ENCODE measurements at places on chromosomes 7 and 10.

GRCh38 chr7:23759671-23760391, 49.8 kb downstream of the STK31 start:
- DNase-seq: no peak

- no peak for DNase-seq
These were observed 11.8 kb downstream of the FAS start for GRCh38 chr10:89002226-89002978.

- no peak for DNase-seq
These were observed 155.4 kb downstream of the DIP2C start for GRCh38 chr10:534047-534566.

- no peak for DNase-seq
These were observed 51.6 kb downstream of the NUDCD3 start for GRCh38 chr7:44438816-44439215.

DNA sequence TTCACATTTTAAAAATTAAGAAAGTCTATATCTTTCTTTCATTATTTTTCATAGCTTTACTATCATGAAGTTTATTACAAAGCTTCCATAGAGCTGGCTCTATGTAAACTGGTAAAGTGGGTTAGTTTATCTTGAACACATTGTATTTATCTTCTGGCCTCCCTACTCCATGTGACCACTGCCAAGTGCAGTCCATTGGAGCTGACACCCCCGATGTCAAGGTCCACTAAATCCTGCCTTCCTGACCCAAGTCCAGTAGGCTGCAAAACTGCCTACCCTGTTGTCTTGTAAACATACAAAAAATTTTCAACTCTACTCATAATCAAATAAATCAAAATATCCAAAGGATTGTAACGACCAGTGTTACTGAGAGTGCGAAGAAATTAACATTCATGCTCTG, 10.2 kb downstream of the DNAJC12 start:
- no peak for DNase-seq

DNA sequence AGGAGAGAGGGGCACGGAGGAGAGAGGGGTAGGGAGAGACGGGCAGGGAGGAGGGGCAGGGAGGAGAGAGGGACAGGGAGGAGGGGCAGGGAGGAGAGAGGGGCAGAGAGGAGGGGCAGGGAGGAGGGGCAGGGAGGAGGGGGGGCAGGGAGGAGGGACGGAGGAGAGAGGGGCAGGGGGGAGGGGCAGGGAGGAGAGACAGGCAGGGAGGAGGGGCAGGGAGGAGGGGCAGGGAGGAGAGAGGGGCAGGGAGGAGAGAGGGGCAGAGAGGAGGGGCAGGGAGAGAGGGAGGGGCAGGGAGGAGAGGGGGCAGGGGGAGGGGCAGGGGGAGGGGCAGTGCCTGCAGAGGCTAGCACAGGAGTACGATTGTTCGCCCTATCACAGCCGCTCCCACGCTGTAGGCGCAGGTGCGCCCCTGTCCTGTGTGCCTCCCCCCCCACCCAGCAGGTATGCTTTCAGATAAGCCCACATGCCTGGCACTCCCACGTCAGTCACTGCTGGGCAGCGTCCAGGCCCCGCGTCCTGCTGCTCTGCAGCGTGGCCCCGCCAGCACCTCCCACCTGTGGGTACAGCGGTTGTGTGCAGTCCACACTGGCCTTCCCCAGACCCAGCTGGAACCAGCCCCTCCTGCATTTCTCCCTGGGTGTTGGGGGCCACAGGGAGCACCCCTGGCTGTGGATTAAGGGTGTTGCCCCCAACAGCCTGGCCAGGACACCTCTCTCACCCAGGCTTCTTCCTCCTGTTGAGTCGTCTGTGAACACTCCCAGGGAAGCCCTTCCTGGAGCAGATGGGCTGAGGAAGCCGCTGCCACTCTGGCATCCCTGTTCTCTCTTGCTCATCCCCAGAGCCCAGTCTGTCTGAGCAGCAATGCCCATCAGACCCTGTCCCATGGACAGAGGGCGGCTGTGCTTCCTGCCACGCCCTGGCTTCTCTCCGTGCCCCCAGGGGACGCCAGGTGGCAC, 10.8 kb downstream of the NKX6-2 start:
- DNase-seq: no peak

- DNase-seq: no peak
These were observed 48.0 kb downstream of the CREB3L2 start for GRCh38 chr7:137953665-137954470.

DNA sequence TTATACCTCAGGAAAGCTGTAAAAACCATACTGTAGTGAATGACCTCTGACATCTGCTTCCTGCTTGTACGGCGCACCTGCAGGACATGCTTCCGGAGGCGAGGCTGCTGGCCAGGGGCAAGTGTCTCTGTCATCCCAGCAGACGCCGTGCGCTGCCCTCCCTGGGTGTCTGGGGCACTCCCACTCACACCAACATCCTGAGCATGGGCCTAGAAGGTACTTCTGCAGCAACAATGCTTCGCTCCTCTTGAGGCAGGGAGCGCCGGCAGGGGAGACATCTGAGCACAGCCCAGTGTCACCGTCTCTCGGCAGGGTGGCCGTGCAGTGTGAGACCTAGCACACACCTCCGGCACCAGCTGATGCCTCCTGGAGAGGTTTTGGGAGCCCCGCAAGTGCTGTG, 269.2 kb downstream of the MAD1L1 start:
- no peak for DNase-seq

DNA sequence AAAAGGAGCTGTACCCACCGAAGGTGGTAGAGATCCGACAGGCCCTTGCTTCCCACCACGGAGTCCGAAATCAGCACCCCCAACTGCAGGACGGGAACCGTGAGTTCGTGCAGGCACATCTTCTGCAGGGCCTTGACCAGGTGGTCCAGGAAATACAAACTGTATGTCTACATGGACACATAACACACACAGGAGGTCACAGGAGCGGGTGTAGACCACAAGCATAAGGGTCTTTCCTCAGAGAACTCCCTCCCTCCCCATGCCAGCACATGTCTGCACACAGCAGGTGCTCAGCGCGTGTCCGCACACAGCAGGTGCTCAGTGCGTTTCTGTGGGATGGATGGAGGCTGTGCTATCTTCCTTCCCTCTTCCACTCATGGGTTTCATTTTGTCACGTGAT, 69.7 kb downstream of the CFAP46 start:
- DNase-seq: no peak

- no peak for DNase-seq
These were observed 19.9 kb downstream of the CALD1 start for GRCh38 chr7:134799377-134799776.

GRCh38 chr7:43124388-43124787, 11.9 kb downstream of the HECW1 start:
- no peak for DNase-seq

- no peak for DNase-seq
These were observed 6.9 kb downstream of the MTG1 start for GRCh38 chr10:133400624-133401424.

DNA sequence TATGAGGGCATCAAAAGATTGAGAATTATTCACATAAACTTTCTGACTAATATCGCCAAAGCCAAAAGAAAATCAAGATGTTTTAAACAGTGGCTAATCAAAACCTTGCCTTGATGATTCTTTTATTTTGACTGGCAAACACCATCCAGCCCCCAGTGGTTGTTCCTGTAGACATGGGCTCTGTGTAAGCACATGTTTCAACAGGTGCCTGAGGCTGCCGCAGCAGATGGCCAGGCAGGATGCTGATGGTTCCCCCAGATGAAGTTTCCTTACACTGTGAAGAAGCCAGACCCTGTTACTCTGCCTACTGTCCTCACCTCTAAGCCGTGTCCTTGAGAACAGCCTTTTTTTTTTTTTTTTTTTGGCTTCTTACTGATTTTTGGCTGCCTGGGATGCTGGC, 146.5 kb downstream of the RAB11FIP2 start:
- no peak for DNase-seq

DNA sequence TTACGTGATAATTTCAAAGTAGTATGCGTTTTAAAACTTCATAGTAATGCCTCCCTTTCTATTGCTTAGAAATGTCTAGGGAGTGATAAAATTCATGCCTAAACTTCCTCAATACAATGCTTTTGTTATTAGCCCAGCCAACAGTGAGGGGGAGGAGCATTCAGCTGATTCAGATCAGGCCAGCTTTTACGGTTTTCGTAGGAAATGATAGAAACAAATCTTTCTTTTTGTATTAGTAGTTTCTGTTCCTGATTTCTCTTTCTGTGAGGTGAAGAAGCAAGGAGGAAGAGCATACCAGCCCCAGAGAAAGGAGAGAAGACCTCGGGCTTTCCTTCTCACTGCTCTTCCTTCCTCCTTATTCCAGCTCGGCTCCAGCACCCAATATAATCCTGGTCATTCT, 35.2 kb upstream of the ITPRID1 start:
- no peak for DNase-seq

- DNase-seq: no peak
These were observed 138.0 kb downstream of the TACC2 start for GRCh38 chr10:122126763-122127659.

- no peak for DNase-seq
These were observed 713.1 kb downstream of the GATA3 start for GRCh38 chr10:8767591-8767990.

DNA sequence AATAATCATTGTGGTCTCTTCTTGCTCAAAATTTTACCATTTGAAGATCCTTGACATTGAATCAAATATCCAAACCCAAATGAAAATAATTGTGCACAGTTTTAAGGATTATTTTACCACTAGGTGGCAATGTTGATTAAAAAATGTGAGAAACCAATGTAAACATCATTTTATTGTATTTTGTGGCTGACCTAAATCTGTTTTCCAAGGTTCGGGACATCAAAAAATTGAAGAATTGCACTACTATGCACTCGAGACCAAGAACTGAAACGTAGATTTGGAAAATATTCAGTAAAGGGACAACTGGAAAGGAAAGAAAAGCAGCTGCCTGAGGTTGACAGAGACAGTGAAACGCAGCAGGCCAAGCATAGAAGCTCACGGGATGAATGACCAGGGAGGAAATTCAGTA, 259.3 kb downstream of the SNX13 start:
- DNase-seq: no peak

DNA sequence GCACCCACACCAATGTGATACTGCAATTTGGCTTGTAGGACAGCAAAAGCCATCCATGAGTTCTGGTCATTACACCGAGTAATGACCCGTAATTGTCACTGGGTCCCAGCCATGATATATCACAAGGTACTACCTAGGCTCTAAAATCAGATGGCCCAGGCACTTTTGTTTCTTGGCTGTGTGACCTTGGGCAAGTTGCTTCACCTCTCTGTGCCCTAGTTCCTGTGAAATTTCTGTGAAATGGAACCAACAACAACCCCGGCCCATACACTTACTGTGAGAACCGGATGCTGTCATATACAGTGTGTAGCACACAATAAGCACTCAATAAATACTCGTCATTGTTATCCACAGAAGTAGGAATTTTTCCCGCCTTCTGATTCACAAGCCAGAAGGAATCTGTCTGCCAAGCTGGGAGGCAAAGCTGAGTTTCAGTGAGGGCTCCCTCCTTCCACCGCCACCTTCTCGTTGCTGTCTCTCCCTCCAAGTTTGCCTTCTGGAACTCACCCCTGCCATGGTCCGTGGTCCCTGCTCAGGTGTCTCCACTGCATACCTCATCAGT, 6.4 kb upstream of the CYTH3 start:
- DNase-seq: no peak

DNA sequence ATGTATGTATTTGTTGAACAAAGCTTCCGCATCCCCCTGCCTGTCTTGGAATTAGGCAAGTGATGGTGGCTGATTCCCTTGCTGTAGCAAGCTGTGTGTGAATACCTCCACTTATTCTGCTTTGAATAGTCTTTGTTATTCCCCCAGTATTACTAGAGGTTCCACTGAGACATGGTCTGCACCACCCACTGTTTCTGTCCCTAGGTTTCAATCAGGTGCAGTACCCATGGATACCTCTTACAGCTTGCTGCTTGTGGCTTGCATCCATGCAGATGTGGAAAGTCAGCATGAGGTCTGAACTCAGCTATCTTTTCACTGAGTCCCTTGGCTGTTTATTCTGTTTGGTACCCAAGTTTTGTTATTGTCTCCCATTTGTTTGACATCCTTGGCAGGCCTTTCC, 447.4 kb downstream of the GRM8 start:
- DNase-seq: no peak

DNA sequence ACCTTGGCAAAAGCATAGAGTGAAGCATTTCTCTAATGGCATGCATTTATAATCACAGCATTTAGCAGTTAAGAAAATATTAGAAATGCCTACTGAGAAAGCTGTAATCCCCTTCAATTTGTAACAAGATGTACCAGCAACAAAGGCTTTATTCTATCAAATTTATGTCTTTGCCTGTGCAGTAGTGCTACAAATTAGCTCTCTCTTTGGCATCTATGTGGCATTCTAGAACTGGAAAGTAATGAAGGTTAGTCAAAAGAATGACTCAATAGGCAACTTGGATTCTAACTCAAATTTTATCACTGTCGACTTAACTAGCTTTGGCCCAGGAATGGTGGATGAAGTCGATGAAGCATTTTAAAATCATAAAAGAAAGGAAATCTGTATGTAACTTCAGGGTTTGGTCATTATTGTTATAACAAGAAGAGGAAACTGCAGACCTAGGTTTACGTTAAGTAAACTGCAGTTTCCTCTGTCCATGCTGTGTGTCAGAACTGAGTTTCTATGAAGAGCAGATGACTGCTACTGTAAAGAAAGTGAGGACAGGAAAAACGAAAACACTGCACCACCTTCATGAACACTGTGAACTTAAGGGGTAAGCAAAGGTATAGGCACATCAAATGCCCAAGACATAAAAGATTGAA, 140.0 kb downstream of the RAPGEF5 start:
- no peak for DNase-seq

DNA sequence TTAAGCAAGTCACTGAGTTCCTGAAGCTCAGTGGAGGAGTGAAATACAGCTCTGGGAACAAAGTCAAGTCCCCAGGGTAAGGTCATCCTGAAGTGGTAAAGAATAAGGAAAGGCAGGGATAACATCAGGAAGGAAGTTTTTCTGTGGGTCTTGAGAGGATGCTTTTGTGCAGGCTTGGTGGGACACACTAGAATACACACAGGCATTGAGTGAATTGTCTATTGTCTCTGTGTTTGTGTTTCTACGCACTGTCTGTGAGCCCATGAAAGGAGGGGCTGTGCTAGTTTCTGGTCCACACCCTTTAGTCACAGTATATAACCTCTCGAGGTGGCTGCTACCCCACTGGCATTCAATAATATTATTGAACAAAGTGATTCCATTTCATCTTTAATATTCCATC, 95.8 kb upstream of the ABCB5 start:
- DNase-seq: no peak

GRCh38 chr7:143327903-143328302, 12.0 kb downstream of the CLCN1 start:
- no peak for DNase-seq

GRCh38 chr7:121167971-121168370, 160.8 kb upstream of the WNT16 start:
- DNase-seq: no peak

DNA sequence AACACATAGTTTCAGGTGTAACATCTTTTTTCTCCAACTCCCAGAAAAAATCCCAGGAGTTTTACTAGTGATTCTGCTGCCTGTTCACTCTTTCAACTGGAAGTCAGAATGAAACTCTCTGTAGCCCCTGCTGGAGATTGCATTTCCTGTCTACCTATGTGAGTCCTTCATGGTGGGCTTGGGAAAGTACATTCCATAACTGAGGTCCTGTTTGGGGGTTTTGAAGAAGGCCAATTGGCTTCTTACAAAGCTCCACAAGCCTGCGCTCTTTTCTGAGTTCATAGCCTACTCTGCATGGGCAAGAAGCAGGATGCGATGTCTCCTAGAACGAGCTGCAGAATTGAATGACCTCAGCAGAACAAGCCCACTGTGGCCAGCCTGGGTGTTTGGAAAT, 86.7 kb downstream of the LYZL2 start:
- no peak for DNase-seq

- DNase-seq: no peak
These were observed 67.3 kb downstream of the DOCK4 start for GRCh38 chr7:112138938-112139337.

GRCh38 chr7:3725155-3726059, 424.4 kb downstream of the SDK1 start:
- no peak for DNase-seq
